Activated naive CD8-positive, alpha-beta T cell treated with anti-CD3 and anti-CD28 coated beads, Interleukin-2, amount 10 ng/mL, durations not matched to agents 7 days and 5 days (primary cell): ENCODE measurements at places on chromosomes 1 and 21. TPM values are rescaled to one million over a fixed set of nuclear protein-coding genes. Genes with fewer than 3 reads are reported as not detected.

DNA sequence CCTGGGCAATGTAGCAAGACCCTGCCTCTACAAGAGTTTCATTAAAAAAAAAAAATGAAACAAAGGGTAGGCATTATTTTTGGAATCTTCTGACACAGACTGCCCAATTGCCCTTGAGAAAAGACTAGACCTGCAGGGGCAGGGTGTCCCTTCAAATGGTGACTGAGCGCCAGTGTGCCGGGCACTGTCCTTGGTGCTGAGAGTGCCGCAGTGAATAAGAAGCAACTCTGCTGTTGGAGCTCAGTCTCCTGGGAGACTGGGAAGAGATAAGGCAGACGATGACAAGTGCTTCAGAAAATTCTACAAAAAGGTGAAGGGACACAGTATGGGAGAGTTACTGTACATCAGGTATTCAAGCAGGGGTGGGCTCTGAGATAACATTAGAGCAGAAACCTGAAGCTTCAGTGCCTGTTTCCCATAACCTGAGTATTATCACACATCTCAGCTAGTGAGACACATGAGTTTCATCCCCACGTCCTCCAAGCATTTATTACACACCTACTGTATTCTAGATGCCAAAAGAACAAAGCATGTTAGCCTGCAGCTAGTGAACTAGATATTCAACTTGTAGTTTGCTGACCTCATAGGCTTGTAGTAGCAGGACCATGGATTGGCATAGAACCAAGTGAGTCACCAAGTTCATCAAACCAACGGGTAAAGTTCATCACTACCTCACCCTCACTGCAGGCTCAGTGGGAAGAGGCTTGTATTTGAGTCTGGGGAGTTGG, 18.4 kb upstream of the RPL11 start:
- peak; percentile 52 for DNase-seq
- H3K4me1 ChIP-seq, result no peaks in the 10 kb centered on the region
- no peak overlapping the region for H3K27ac ChIP-seq
- no peaks in the 10 kb centered on the region for H3K36me3 ChIP-seq
- peaks cover 8% of the 10 kb centered on the region for H3K27me3 ChIP-seq

DNA sequence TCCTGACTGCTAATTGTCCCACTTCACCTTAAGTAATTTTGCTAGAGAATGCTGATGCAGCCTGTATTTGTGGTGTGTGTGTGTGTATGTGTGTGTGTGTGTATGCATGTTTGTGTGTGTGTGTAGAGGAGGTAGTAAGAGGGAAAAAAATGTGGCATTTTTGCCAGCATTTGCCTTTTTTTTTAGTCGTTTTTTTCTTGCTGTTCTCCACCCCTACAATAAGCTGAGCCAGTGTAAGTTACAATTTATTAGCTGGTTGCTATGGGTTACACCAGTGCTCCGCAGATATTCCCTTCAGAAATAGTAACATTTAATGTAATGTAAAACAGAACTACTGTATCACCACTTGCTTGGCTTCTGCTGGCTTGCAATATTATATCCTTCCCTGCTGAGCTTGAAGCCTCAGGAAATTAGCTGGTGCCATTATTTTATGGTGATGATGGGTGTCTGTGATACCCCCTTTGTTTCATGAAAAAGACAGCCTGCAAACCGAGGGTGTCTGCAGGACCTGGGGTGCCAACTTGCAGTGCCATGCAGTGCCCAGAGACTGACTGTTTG, 23.4 kb upstream of the IGSF3 start:
- no peaks in the 10 kb centered on the region for H3K36me3 ChIP-seq
- H3K27ac ChIP-seq, result no peak overlapping the region
- DNase-seq, result no peak
- H3K27me3 ChIP-seq, result peaks cover 11% of the 10 kb centered on the region
- no peak overlapping the region for H3K4me3 ChIP-seq
- peaks cover 4% of the 10 kb centered on the region for H3K4me1 ChIP-seq

CLDN19 gene
- total RNA-seq, result not detected

PTCH2 gene
- total RNA-seq, result 1.6 TPM

DNA sequence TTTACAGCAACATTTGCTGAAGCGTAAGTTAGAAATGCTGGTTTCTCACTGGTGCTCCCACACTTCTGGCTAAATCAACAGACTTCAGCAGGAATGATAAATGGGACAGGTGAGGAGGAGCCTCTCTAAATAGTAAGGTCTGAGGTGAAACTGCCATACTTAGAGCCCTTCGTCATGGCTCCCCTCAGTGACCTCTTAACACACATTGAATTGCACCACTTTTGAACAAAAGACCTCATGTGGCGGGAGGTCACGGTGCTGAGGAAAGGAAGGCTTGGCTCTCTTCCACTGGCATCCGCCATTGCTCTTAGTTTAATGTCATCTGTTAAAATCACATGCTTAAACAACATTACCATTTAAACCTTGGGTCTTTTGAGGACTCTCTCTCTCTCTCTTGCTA, 3.4 kb downstream of the MAP3K7CL start:
- peaks cover 11% of the 10 kb centered on the region for H3K36me3 ChIP-seq
- H3K4me3 ChIP-seq, result no peak overlapping the region
- H3K4me1 ChIP-seq, result peaks cover 7% of the 10 kb centered on the region
- no peak for DNase-seq

LCE6A gene
- not detected for total RNA-seq

- H3K36me3 ChIP-seq, result peaks cover 12% of the 10 kb centered on the region
- no peak overlapping the region for H3K4me3 ChIP-seq
- DNase-seq, result no peak
- no peak overlapping the region for H3K27ac ChIP-seq
- H3K27me3 ChIP-seq, result no peaks in the 10 kb centered on the region
- no peaks in the 10 kb centered on the region for H3K4me1 ChIP-seq
These were observed 88.0 kb upstream of the SLFNL1 start for GRCh38 chr1:41109310-41110197.

DNA sequence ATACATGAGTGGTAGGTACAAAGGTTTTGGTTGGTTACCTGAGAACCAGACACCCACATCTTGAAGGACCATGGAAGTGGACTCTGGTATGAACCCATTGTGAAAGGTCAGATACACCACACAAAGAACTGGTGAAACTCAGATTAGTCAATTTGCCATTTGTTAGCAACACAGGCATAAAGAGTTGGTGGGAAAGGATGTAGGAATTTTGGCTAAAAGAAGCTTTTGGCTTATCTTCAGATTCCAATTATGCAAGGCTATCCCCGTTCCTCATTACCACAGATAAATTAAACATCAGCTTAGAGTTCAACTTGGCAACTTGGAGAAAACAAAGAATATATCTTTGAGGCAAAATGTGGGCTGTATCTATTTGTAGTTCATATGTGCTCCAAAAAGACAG, 87.0 kb upstream of the IRF2BP2 start:
- no peak for DNase-seq
- H3K27me3 ChIP-seq, result no peaks in the 10 kb centered on the region
- H3K36me3 ChIP-seq, result no peaks in the 10 kb centered on the region
- no peaks in the 10 kb centered on the region for H3K4me1 ChIP-seq
- no peak overlapping the region for H3K27ac ChIP-seq
- H3K4me3 ChIP-seq, result no peak overlapping the region

GRCh38 chr1:167104256-167104633, 10.4 kb downstream of the STYXL2 start:
- H3K4me3 ChIP-seq, result peak overlapping the region; percentile 34
- peak overlapping the region; percentile 31 for H3K27ac ChIP-seq
- no peaks in the 10 kb centered on the region for H3K36me3 ChIP-seq
- DNase-seq, result no peak
- H3K4me1 ChIP-seq, result peaks cover 27% of the 10 kb centered on the region

UBE2J2 gene
- 75.7 TPM for total RNA-seq

GRCh38 chr1:182851825-182852224, 12.7 kb downstream of the DHX9 start:
- peaks cover 23% of the 10 kb centered on the region for H3K4me1 ChIP-seq
- DNase-seq, result no peak
- H3K27ac ChIP-seq, result no peak overlapping the region
- H3K27me3 ChIP-seq, result no peaks in the 10 kb centered on the region
- no peak overlapping the region for H3K4me3 ChIP-seq
- peaks cover 18% of the 10 kb centered on the region for H3K36me3 ChIP-seq

DNA sequence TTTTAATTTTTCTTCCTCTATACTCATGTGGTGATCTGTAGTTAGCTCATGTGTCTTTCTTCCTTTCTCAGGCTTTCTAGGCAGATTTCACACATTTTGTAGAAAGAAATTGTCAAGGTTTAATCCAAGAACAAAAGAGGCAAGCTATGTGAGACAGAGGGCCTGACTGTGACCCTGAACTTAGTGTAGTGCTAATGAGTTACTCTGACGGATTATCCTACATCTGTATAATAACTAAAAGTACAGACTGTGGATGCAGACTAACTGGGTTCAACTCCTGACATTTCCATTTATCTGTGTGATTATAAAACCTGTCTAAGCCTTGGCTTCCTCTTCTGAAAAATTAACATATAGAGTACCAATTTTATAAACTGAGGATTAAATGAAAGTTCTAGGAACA, 40.7 kb downstream of the MIGA1 start:
- H3K4me3 ChIP-seq, result no peak overlapping the region
- H3K36me3 ChIP-seq, result peaks cover 32% of the 10 kb centered on the region
- no peak overlapping the region for H3K27ac ChIP-seq
- no peaks in the 10 kb centered on the region for H3K27me3 ChIP-seq

DNA sequence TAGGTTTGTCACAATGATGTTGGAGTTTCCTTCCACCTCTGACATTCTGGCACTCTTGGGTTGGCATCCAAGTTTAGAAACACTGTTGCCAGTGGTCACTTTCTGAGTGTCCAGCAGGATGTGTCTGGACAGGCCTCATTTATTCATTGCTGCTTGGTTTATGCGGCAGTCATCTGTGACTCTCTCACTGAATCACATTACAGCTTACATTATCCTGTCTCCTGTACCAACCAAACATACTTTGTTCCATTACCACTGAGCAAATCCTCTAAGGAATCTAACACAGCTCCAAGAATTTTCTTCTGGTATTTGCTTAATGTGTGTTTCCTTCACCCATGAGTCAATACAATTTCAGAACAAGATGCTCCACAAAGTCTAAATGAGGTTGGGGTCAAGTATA, 19.9 kb downstream of the SGIP1 start:
- no peak overlapping the region for H3K4me3 ChIP-seq
- H3K27ac ChIP-seq, result no peak overlapping the region
- H3K27me3 ChIP-seq, result peaks cover 6% of the 10 kb centered on the region
- no peak for DNase-seq
- peaks cover 3% of the 10 kb centered on the region for H3K4me1 ChIP-seq
- no peaks in the 10 kb centered on the region for H3K36me3 ChIP-seq

PRUNE1 gene
- 23.2 TPM for total RNA-seq

INSRR gene
- total RNA-seq, result 0.47 TPM
